Caco-2 (cell line): ENCODE measurements at places on chromosomes 13 and 19. TPM values are rescaled to one million over a fixed set of nuclear protein-coding genes. Genes with fewer than 3 reads are reported as not detected.

- DNase-seq = no peak
Observed at GRCh38 chr13:110503979-110504499, 57.5 kb downstream of the RAB20 start.

DNA sequence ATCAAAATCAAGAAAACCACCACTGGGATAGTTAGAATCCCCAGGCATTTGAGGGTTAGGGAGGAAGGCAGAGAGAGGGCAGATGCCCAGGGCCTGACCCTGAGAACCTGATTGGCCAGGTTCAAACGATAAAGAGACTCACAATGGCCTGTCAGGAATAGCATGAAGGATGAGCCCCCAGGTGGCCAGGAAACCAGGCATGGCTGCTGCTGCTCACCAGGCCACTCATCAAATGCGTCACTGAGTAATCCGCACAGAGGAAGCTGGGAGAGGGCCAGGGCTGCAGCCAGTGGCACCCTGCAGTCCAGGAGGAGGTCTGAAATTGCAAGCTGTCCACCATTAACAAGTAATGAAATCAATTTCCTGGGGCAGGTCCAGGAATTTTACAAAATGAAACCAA lies 111.3 kb downstream of the KATNAL1 start:
- no peak for DNase-seq

ITPKC gene
- total RNA-seq = 28.5 and 31.2 TPM in 2 replicates

DNA sequence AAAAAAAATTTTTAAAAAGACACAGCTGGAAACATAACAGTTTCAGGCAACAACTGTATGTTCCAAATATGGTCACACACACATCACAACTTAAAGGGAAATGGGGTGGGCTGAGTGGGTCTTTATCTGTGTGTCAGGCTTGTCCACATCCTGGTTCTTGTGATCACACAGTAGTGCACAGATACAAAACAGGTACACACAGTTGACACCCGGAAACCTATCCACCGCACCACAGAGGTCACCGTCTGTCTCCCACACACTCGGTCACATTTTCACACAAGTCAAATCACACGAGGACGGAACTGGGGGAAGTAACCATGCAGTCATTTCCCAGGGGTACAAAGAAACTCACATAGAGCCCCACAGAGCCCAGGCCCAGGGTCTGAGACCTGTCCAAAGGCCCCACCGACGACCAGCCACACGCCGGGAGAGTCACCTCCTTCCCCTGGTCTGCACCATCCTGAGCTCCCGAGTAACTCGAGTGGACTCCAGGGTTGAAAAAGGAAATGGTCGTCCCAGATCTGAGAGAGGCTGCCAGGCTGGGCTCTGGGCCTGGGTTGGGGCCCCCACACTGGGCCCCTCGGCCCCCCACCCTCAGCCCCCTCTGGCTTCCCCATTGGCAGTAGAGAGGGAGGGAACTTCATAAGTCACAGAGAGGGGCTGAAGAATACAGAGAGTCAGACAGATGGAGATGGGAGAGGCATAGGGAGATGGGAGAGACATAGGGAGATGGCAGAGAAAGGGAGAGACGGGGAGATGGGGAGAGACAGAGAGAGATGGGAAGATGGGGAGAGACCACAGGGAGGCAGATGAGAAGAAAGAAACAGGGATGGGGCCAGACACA lies 1.3 kb upstream of the PPAN start:
- no peak for DNase-seq

SIAH3 gene
- not detected in 2 replicates for total RNA-seq

TMEM221 gene
- total RNA-seq = 0.37 TPM in 1 of 2 replicates, not detected in the other
